ENCODE measurements at places on chromosomes 4 and X.

DNA sequence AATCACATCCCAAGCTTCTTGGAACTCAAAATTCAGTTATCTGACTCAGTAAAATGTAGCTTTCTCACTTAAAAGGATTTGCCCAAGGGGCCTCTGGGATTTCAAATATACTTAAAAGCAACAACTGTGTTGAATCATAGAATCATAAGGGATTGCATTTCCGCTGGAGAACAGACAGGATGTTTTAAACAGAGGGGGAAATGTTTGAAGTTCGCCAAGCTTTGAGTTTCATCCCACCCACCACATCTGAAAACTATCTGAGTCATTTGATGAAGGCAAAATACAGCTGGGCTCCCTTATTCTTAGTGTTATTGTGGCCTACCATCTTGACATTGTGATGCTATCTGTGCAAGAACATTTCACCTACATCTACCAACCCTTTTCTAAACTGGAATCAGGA is 73.5 kb downstream of the PPP1R2C start:
- no peak for DNase-seq

- DNase-seq = no peak
Observed at GRCh38 chr4:10371869-10372471, 85.3 kb downstream of the ZNF518B start.

DNA sequence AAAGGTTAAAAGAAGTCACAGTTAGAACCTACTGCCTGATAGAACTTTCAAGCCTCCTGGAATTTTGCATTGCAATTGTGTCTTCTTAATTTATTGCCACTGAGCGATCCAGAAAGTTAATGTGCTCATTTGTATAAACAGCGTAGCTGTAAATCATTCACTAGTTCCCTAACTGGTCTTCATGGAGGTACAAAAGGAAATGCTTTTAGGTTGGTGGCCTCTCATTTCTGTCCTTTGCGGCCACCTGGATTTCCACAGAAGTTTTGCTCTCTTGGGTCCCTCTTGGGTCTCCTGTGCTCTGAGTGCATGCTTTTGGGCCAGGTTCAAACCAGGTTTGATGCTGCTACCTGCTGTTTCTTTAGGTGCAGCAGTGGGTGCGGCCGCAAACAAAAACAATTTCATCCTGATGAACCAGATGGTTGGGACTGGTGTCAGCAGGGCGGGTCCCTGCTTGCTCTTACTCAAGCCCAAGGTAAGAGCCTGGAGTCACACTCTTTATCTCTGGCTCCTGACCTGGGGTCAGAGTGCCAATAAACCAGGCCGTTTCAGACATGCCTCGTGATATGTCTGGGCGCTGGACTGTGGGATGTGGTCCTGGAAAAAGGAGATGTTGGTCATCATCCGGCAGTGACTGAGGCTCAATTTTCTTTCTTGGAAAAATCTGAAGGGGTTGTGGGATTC is 270.1 kb downstream of the PTTG2 start:
- no peak for DNase-seq

DNA sequence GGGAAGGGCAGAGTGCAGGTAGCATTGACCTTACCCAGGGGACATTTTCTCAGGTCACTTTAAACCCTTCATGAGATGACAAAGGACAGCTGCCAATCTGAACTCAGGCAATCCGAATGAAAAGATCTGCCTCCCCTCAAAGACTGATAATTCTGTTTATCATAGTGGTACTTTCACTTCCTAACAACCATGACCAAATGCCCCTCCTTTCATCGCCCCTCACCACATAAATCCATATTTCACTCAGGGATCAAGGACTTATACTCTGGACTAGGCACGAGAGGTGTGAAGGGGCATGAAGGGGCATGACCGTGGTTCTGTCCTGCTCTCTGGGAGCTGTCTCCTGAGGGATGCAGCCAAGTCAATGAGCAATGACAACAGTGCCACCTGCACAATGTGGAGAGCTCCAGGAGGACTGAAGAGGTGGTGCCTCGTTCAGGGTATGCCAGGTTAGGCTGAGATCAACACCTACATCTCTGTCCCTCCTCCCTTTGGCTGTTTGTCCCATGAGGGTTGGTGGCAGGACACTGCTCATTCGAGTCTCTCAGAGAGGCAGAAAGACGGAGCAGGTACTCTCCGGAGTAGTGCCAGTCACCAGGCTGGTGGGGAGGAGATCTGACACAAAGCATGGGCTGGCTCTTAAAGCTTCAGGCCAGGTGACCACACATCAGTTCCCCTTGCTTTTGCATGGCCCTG is 12.5 kb downstream of the HS3ST1 start:
- DNase-seq = no peak

GRCh38 chr4:128570387-128570975 is 239.0 kb upstream of the JADE1 start:
- no peak for DNase-seq

DNA sequence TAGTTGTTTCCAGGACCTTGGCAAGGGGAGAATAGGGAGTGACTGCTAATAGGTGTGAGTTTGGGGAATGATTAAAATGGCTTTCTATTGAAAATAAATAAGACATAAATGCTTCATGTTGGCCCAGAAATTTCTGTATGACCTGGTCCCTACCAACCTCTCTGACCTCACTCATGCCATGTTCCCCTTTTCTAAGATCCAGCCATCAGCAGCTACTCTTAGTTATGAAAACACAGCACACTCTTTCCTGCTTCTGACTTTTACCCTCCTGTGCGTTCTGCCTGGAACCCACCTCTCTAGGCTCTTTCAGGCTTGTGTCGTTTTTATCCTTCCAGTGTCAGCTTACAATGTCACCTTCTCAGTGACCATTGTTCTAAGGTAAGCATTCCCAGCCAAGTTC is 14.8 kb upstream of the CXCL5 start:
- no peak for DNase-seq

DNA sequence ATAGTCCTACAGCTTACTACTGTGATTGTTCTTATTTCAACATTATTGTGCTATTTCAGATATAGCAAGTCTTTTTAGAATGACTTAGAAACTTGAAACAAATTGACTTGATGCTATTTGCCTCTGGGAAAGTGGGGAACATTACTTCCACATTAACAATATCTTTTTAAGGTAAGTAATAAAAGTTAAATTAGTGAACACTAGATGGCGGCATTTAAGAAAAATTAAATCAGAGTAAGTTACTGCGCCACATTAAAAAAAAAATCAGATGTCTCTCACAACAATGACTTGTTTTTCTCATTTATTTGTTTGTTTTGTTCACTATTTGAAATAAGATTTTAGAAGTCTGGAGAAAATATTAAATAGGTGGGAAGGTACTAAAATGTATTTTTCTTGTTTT is 1026.9 kb upstream of the SLIT2 start:
- no peak for DNase-seq

GRCh38 chr4:141802333-141802732 is 165.9 kb downstream of the IL15 start:
- DNase-seq = no peak

- DNase-seq = no peak
Observed at GRCh38 chr4:148686449-148686848, 244.2 kb upstream of the NR3C2 start.

GRCh38 chr4:33437406-33437805 is 2717.2 kb downstream of the PCDH7 start:
- no peak for DNase-seq

DNA sequence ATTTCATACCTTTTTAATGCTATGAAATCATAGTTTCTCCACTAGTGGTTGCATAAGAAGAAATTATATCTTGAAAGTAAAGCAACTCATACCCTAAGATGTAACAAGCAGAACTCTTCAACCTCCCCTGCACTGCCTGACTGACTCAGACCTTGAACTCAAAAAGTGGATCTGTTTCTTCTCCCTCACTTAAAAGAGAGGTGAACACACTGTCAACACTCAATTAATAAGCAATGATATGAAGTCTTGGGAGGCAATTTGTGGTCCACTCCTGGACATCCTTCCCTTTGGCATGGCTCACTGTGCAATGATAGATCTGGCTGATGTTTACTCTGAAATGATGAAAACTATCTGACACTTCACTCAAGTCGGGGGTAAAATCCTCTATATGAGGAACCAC is 282.0 kb upstream of the DKK2 start:
- DNase-seq = no peak

- DNase-seq = no peak
Observed at GRCh38 chr4:109611045-109611646, 51.1 kb downstream of the MCUB start.

DNA sequence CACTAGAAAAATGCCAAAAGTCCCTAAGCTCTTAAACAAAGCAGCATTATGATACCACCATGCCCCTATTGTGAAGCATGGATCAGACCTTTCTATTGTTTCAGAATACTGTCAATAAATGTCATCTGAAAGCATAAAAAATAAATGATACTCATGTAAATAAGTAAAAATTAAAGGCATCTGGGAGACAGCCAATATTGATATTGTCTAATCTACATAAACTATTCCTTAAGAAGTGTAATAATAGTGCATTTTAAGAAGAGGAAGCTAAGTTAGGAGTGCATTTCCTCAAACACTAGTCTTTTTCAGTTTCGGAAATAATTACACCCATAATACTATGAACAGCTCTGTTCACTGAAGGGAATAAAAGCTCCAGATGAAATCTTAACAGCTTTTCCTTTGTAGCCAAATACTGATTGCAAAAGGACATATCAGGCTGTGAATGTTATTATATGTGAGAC is 181.6 kb downstream of the SPOCK3 start:
- no peak for DNase-seq

DNA sequence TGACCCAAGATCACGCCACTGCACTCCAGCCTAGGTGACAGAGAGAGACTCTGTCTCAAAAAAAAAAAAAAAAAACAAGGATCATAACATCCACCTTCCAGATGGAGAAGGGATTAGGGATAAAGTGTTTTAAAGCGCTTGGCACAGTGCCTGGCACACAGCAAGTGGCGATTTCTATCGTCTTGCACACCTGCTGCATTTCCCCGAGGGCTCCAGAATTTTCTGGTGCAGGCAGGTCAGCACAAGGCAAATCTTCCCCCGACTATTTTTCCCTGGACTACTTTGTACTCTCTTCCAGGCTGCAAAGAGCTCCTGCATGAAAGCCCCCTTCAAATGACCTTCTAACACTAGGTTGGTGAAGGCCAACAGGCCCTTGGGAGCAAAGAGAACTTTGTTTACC is 57.3 kb downstream of the APBB2 start:
- DNase-seq = no peak

DNA sequence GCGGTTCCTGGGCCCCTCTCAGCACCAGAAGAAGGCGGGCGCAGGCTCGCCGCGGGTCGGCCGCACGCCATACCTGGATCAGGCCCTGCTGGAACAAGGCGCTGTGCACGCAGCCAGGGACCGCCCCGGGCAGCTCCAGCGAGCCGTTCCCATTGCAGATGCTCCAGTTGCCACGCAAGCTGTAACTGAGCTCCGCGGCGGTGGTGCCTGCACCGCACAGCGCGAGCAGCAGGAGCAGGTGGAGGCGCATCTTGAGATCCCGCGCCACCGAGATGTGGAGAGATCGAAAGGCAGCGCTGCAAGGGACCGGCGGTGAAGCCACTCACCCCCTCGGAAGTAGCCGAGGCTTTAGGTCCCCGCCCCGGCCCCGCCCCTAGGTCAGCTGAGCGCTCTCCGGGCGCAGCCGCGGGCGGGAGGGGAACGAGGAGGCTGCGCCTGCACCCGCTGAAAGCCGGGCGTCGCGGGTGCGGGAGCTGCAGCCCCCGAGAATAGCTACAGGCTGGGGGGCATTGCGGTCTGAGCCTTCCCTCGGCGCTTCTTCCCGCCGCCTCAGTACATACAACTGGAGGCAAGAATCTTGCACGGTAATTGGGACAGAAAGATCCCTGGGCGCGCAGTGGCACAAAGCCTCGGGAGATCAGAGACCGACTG is at the start of gene MANBA:
Gene MANBA, minus strand, starts transcription at position 324 of the 651 bp plus-strand sequence. Its CDS starts 74 bp downstream, at position 250.
- DNase-seq = peak; percentile 81

DNA sequence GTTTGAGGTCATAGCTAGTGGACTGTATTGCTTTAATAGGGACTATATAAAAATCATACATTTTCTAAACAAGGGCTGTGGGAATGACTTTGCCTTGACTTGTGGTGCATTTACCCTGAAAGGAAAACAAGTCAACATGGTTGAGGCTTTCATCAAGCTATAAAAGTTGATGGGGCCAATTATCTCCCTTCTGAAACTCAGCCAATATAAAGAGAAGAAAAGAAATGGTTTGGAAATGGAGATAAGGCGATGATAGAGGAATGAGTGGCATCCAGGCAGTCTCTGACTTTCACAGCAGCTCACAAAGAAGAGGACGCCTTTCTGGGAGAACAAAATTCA is 118.7 kb downstream of the SMARCA1 start:
- DNase-seq = no peak

- DNase-seq = no peak
Observed at GRCh38 chrX:110153896-110154295, 151.0 kb downstream of the TMEM164 start.

DNA sequence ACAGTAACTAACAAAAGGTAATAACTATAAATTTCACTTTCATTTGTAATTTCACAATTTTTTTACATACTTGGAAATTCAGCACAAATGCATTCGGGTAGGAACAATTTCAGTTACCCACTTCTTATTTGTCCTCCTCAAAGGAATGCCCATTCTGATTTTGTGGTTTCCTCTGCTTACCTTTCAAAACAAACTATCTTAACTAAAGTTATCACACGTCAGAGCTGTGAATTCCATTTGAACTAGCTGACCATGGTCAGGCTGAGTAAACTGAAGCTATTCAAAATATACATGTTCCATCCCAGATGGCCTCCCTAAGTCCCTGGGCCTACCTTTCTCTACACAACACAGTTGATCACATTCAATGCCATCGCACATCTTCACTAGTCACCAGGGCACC is 4.5 kb downstream of the CTPS2 start:
- no peak for DNase-seq

GRCh38 chr4:121696170-121696580 is 605 bp downstream of the ANXA5 start:
- DNase-seq = peak; percentile 49

DNA sequence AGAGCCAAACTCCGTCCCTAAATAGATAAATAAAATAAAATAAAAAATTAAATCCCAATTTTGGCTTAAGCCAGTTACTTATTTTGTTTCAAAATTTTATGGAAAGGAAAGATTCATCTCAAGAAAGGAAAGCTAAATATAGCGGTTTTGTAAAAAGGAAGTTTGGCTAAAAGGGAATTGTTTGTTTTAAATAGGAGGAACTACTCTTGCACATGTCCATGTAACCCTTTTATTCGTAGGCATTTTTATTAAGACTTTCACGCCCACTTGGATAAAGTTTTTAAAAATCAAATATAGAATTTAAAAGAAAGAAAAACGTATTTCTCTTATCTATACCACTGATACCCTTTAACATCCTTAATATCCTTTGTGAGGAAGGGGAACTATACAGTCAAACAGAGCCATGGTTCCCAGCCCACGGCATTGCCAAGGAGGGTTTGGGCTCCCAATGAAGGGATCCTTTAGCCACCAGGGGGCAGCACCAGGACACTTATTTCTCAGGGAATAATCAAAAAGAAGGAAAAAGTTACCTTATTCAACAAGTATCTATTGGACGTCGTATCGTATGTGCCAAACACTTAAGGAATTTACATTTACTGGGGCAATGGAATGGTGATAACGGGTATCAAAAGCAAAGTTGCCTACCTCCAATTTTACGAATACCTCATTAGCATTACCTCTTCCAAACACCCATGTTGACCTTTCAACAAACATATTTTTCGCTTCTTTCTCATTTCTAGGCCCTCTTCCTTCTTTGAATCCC is 27.7 kb downstream of the CDKN2AIP start:
- peak; percentile 88 for DNase-seq
